Cerebellum (tissue), 4 donors: ENCODE measurements at places on chromosomes 4 and X. TPM values are rescaled to one million over a fixed set of nuclear protein-coding genes. Genes with fewer than 3 reads are reported as not detected.

DNA sequence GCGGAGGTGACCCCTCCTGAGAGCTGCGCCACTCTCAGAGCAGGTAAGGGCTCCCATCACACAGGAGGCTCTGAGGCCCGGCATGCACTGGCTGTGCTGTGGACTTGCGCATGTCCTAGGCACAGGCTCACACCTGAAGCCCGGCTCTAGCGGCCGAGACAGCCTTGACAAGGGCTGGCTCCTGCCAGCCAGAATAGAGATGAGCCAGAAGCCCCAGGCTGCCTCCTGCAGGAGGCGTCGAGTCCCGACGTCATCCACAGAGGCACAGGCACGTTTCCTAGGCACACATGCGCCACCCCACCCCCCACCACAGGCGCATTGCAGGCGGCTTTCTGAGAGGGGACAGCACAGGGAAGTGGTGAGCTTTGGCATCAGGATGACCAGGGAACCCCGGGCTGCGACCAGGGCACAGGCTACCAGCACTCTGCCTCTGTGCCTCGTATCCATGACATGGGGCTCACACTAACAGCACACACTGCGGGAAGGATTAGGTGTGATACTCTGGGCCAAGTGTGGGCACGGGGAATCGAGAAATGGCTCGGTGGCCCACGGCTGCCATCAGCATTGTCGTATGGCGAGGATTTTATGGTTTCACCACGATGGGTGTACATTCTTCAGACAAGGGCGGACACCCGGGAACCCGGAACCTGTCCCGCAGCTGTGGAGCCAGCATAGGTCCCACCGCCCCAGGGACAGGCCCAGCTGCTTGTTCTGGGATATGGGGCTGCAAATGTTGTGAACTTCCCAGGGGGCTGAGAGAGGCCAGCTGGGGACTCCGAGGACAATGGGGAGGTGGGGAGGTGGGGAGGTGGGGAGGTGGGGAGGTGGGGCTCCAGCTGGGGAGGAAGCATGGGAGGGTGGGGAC is 90.7 kb upstream of the ADRA2C start:
- no peak for DNase-seq

GRCh38 chr4:1246901-1247863 is 1.7 kb downstream of the CTBP1 start:
- no peak for DNase-seq

DNA sequence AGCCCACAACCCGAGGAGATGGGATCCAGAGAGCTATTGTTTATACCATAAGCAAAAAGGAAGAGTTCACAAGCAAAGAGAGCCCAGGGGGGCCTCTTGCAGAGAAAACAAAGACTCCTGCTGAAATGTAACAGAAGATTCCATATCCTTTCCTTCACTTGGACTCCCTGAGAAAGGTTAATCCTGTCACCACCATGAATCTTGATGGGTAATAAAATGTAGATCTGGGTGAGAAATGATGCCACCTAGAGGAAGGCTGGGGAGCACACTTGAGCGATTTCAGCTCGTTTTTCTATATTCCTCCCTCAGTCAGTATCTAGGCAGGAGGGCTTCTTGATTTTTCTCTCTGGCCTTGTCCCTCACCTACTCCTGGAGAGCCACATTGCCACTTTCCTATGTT is 10.2 kb upstream of the KCNE5 start:
- no peak for DNase-seq

DNA sequence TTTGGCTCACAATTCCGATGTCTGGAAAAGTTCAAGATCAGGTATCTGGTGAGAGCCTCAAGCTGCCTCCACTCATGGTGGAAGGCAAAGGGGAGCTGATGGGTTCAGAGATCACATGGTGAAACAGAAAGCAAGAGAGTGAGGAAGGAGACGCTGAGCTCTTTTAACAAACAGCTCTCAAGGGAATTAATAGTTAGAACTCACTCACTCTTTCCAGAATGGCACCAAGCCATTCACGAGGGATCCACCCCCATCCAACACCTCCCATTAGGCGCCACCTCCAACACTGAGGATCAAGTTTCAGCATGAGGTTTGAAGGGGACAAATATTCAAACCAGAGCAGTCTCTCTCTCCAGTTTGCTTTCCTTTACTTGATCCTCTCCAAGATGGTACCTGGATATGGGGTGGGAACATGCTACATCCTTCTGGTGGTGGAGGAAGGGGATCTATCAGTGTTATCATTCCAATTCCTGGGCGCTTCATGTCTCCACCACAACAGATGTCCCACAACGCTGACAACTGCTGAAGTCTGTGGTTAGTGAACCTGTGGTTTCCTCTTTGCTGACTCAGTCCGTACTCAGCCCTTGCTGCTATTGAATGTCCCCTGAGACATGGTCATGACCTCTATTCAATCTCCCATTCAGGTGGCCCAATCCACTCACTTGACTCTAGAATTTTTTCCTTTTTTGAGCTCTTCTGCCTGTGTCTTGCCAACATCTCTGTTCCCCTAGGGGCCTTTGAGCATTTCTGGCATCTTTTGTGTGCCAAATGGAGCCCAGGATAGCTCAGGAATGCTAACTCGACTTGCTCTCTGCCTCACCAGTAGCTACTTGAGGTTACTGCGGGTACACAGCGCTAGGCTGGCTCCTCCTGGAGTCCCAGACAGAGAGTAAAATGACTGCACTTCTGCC is 395.2 kb downstream of the MID1IP1 start:
- DNase-seq = no peak

GRCh38 chr4:112840061-112840460 is 203.1 kb downstream of the LARP7 start:
- no peak for DNase-seq

- no peak for DNase-seq
These were observed 49.3 kb downstream of the APELA start for GRCh38 chr4:164926301-164926700.

- DNase-seq = no peak
These were observed 48.9 kb downstream of the FNIP2 start for GRCh38 chr4:158817562-158818296.

DNA sequence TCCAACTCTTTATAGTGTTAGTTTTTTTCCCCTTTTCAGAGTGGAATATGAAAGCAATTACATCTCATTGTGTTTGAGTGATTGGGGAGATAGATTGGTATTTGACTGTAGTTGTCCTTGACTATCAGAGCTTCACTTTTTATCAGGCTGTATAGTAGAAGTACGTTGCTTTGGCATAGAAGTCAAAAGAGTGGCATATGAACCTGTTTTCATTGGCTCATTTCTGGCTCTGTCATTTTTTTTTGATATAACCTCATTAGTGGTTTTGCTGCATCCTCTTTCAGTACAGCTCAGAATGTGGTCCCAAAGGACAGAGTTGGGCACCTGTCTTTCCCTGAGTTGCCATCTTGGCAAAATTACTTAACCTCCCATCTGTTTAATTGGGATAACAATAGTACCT is 1.4 kb downstream of the TMA16 start:
- DNase-seq = peak; percentile 15

- no peak for DNase-seq
These were observed 226.1 kb upstream of the KCNIP4 start for GRCh38 chr4:22174640-22175039.

- DNase-seq = no peak
These were observed 67.4 kb upstream of the UGT2B10 start for GRCh38 chr4:68748181-68748991.

DNA sequence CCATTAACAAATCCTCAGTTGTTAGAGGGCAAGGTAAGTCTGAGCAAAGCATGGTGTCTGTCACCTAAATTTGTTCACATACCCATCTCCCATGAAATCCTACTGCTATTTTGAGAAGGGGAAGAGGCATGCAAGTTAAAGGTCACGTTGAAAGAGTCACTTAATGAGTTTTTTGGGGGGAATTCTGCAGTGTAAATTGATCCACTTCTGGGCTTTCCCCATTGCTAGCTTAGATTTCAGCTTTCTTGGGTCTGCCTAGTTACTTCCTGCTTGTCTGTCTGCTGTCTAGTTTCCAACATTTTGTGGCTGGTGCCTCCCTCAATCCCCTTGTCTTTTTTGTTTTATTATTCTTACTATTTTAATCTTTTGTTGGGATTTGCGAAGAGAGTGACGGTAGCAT is 32.0 kb downstream of the CEP135 start:
- no peak for DNase-seq

GRCh38 chr4:173161311-173161710 is 7.3 kb upstream of the GALNT7 start:
- DNase-seq = no peak

DNA sequence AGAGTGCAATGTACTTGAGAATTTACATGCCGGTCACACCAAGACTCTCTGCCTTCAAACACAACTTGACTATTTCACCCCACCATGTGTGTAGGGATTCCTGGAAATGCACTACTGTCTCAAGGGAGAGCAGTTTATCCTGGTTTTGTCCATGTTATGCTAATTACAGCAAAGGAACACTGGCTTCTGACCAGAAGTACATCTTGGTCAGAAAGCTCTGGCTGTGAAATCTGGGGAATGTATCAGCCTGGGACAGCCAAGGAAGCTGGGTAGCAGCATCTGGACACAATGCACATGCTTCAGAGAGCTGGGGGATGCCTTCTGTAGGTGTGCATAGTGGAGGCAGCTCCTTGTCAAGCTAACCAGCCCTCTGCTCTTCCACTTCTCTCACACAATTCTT is 1432.6 kb upstream of the TENM3 start:
- DNase-seq = no peak

DNA sequence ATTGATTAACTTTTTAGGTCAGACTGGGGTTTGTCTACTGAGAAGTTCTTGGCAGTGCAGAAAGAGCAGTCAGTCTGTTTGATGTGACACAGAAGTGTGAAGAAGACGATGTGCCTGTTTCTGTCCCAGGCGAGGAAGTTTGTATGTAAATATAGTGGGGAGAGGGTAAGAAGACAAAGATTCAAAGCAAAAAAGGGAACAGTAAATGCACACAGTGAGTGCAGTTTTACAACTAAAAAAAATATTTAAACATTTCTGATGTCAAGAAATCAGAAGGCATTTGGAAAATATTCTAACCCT is 264.9 kb downstream of the RAPGEF2 start:
- DNase-seq = no peak

DNA sequence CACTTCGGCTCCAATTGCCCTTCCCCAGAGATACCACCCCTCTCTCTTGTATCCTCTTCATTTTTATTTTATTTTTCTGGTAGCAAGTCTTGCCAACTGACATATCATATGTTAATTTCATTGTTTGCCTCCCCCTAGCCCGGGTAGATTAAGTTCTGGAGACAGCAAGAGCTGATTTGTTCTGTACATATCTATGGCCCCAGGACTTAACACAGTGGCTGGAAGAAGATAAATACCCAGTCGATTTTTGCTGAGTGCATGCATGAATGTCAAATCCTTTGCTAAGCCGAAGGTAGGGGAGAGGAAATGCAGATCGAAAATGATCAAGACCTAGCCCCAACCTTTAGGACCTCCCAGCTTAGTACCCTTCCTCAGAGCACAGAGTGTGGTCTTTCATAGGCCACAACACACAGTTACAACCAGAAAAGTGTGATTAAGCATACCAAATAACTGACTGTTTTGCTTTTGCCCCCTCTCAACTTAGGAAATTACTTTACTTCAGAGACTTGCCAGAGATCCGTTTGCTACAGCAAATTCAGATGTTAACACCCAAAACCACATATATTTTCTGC is 58.7 kb upstream of the KLF3 start:
- DNase-seq = no peak

- no peak for DNase-seq
These were observed 115.1 kb downstream of the RASGEF1B start for GRCh38 chr4:81356621-81357020.

DNA sequence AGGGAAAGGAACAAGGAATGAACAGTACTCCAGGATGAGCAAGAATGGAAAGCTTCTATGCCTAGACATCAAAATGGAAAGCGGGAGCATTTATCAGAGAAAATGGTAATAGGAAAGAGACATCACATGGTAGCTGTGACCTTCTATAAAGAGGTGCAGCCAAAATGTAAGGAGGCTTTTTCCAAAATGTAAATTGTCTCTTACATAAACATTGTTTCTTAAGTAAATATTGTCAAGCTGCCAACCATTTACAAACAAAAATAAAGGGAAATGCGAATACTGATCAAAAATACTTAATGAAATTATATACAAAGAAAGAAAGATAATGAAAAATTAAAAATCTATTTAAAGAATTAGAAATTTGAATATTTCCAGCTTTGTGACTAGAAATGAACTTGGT is 55.0 kb upstream of the RASGEF1B start:
- DNase-seq = no peak

GRCh38 chr4:55458611-55459010 is 62.9 kb downstream of the TMEM165 start:
- no peak for DNase-seq

DNA sequence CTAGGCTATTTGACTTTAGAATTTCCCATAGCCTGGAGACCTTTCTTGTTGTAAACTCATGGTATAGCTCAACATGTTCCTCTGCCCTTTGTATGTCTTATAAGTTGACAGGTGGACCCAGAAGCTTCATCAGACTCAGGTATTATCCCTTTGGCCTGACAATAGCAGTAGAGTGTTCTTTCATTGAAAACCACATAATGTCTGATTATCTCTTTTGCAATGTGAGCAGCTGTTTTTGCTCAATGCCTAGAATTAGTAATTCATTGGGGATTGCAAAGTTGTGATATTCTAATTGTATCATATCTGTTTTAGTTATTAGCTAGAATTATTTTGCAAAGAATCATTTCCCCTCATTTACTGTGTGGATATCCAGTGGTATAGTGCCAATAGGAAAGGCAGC is 27.5 kb downstream of the TBC1D19 start:
- no peak for DNase-seq

- DNase-seq = no peak
These were observed 51.5 kb upstream of the TBC1D9 start for GRCh38 chr4:140807491-140808252.

GRCh38 chr4:1136048-1136447 is 22.7 kb upstream of the RNF212 start:
- no peak for DNase-seq

- DNase-seq = no peak
These were observed 59.6 kb upstream of the CASK start for GRCh38 chrX:41982953-41983352.

- no peak for DNase-seq
These were observed 25.6 kb downstream of the ZDHHC9 start for GRCh38 chrX:129818123-129818522.

DNA sequence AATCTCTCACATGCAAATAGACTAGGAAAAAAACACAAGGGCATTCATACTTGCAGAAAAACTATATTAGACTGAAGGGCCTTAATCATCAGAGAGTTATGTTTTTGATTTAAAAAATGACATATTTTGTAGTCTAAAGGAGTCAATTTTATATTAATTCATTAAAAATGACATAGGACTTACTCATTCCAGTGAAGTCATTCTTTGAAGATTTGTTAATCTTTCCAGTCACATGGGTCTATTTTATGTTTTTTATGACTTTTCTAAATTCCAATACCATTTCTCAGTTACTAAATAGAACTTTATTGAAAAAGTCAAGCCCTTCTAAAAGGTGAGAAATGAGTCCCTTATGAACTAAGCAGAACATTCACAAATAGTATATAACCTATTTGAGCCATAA is 743.8 kb upstream of the INTU start:
- no peak for DNase-seq

Gene PDZD4
- 89.6 TPM for total RNA-seq

Gene LUZP4
- total RNA-seq = not detected

Gene MAGEA1
- not detected for total RNA-seq

Gene SYAP1
- 15.1 TPM for total RNA-seq

Gene PSAPL1
- not detected for total RNA-seq

Gene RXFP1
- 0.45 TPM for total RNA-seq

Gene STBD1
- 1.5 TPM for total RNA-seq

Gene VCX3A
- total RNA-seq = not detected
